ENCODE measurements at places on chromosomes 16 and 17.

- peak; percentile 71 for DNase-seq
Observed at GRCh38 chr17:77282524-77283515, 142.1 kb downstream of the SEC14L1 start.

- no peak for DNase-seq
Observed at GRCh38 chr17:46154151-46154816, 38.9 kb downstream of the KANSL1 start.

GRCh38 chr16:12122202-12122601 lies 145.7 kb downstream of the SNX29 start:
- DNase-seq: no peak

DNA sequence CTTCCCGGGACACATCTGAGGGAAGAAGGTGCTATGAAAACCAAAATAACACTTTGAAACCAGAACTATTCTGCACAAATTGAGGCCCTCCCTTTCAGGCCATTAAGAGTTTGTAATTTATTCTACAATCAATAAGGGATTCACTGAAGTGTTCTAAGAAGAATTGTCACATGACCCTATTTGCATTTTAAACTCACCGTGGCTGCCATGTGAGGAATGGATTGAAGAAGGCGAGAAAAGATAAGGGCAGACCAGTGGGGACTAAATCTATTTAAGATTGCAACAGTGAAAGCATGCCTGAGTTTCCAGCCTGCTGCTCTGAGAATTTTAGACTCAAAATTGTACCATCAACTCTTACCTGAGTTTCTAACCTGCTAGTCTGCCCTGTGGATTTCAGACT lies 408.8 kb upstream of the SALL1 start:
- DNase-seq: no peak

DNA sequence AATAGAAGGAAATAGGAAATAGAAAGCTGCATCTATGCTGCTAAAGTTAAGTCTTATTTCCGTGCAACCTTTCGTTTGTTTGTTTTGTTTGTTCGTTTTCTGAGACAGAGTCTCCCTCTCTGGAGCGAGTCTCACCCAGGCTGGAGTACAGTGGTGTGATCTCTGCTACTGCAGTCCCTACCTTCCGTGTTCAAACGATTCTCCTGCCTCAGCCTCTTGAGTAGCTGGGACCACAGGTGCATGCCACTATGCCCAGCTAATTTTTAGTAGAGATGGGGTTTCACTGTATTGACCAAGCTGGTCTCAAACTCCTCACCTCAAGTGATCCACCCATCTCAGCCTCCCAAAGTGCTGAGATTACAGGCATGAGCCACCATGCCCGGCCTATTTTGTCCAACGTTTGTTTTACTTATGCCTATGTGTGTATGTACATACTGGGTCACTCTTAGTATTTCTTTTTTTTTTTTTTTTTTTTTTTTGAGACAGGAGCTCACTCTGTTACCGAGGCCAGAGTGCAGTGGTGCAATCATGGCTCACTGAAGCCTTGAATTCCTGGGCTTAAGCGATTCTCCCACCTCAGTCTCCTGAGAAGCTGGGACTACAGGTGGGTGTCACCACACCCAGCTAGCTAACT lies 16.8 kb downstream of the BMERB1 start:
- no peak for DNase-seq

- no peak for DNase-seq
Observed at GRCh38 chr16:77617553-77617952, 104.8 kb upstream of the NUDT7 start.

DNA sequence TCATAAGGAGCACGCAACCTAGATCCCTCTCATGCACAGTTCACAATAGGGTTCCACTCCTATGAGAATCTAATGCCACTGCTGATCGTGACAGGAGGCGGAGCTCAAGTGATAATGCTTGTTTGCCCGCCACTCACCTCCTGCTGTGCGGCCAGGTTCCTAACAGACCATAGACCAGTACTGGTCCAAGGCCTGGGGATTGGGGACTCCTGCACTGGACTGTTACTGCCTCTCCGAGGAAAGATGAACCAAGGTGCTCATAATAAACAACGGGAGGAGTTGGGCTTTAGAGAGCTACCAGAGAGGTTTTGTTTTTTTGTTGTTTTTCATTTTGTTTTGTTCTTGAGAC lies 58.2 kb downstream of the TK2 start:
- DNase-seq: no peak

DNA sequence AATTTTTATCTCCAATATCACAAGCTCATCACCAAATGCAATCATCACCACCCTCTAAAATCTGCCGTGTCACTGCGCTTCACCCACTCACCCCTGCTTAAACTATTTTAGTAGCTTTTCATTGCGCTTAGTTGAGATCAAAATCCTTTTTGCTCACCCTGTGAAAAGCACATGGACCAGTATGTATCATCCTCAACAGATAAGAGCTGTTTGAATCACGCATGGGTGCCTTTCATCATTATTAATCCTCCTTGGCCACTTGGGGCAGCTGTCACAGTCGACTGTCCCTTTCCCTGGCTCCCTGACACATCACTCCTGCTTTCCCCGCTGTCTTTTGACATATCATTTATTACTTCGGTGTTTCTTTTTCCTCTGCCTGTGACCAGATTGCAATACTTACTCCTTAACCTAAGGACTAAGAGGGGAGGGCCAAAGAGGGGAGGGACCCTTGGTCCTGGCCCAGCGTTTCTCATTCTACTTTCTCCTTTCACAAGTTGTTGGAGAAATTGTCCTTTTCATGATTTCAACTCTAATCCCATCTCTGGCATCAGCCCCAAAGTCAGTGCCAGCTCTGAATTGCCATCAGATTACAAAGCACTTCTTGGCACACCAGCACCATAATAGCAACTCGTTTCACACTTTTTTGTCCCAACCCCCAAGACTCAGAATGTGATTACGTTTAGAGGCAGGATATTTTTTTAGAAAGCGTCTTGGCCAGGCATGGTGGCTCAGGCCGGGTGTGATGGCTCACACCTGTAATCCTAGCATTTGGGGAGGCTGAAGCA lies 8.6 kb upstream of the KDM6B start:
- DNase-seq: no peak

DNA sequence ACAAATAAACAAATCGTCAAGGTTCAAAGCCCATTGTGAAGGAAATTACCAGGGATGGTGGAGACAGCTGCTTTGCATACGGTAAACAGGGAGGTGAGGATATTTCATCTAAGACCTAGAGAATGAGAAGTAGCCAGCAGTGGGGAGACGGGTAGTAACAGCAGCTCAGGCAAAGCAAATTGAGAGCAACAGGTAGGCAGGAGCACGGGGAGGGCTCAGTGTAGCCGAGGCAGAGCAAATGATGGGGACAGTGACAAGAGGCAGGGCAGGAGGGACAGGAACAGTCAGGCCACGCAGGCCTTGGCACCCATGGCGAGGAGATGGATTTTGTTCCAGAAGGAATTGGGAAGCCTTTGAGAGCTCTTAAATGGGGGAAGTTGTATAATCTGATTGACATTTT lies 29.0 kb upstream of the SBK1 start:
- no peak for DNase-seq

- no peak for DNase-seq
Observed at GRCh38 chr17:17808706-17809432, 27.9 kb downstream of the SREBF1 start.

DNA sequence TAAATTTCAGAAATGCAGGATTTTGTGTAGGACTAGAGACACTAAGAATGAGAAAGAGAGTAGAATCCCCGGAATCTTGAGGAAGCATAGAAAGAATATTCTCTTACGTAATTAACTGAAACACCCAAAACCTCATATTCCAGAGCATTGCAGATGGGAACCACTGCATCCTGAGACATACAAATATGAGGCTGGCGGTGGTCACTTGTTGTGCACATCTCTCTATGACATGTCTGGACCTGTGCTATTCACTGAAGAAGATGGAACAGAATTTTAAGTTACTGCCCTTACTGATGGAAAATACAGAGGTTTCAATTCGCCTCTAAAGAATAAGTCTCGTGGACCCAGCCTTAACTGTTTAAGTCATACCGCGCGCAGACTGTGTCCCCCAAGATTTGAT lies 806 bp downstream of the RAD51C start:
- no peak for DNase-seq

- DNase-seq: no peak
Observed at GRCh38 chr17:12341328-12341727, 320.7 kb downstream of the MAP2K4 start.

GRCh38 chr17:27512511-27513346 lies 56.5 kb downstream of the KSR1 start:
- DNase-seq: no peak

- no peak for DNase-seq
Observed at GRCh38 chr17:28788100-28788499, 44.3 kb downstream of the TRAF4 start.

- DNase-seq: no peak
Observed at GRCh38 chr16:29698484-29699323, 19.7 kb downstream of the QPRT start.
